NCI-H510A (cell line): ENCODE measurements at places on chromosomes 3 and 15.

GRCh38 chr3:196354132-196354531 lies 15.9 kb upstream of the TM4SF19 start:
- DNase-seq: no peak

DNA sequence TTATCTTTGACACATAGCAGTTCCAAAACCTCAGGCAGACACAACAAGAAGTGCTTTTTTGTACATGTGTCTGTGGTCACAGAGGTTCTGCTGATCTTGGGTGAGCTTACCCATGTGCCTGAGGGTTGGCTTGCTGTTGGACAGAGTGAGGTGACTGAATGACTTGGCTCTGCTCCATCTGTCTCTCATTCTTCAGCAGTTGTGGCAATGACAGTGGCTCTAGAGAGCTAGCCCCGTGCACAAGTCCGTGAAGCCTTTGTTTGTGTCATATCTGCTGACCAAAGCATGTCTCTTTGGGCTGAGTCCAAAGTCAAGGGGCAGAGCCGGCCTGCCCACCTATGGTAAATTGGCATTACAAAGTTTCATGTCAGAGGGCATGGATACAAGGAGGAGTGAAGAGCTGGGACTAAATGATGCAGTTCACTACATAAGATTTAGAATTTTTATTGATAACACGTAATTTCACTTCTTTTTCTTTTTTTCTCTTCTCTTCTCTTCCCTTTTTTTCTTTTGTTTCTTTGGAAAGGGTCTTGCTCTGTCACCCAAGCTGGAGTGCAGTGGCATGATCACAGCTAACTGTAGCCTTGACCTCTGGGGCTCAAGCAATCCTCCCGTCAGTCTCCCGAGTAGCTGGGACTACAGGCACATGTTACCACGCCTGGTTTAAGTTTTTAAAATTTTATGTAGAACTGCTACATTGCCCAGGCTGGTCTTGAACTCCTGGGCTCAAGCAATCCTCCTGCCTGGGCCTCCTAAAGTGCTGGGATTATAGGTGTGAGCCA lies 77.9 kb downstream of the ITPR1 start:
- DNase-seq: no peak

GRCh38 chr15:36645106-36645505 lies 65.7 kb downstream of the CDIN1 start:
- DNase-seq: no peak

DNA sequence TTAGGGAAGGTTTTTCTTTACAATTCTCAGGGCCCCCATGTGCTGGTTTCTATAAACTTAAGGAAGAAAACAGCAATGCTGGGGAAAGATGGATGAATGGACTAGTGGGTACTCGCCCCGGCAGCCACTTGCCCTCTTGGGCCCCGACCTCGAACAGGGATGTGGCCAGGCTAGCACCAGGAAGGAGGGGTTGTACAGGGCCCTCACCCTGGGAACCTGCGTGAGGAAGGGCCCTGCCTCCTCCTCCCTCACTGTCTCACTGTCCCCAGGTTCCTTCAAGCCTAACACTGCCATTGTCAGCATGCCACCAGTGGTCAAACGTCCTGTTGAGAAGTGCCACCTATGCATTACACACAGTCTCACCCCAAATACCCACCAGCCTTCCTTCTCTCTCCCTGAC lies 9.1 kb downstream of the ADAMTS17 start:
- DNase-seq: no peak

GRCh38 chr15:32987067-32987466 lies 207.4 kb downstream of the FMN1 start:
- DNase-seq: no peak

DNA sequence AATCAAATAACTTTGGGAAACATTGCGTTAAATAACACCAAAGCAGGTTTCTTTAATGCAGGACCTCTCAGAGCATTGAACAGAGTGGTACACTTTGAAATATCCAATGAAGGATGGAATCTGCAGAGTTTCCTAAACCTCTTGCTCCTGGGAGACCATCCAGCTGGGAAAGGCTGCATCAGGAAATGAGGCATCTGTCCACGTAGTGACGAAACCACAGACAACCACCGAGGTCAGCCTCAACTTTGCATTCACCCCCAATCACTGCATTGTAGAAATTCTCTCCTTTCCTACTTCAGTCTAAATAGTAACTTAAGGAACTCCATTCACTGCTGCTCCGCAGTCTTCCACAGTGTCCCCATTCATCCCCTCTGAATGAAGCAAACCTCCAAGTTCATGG lies 41.5 kb upstream of the CDV3 start:
- DNase-seq: no peak

- no peak for DNase-seq
Observed at GRCh38 chr3:183044547-183045229, 54.6 kb downstream of the MCCC1 start.

DNA sequence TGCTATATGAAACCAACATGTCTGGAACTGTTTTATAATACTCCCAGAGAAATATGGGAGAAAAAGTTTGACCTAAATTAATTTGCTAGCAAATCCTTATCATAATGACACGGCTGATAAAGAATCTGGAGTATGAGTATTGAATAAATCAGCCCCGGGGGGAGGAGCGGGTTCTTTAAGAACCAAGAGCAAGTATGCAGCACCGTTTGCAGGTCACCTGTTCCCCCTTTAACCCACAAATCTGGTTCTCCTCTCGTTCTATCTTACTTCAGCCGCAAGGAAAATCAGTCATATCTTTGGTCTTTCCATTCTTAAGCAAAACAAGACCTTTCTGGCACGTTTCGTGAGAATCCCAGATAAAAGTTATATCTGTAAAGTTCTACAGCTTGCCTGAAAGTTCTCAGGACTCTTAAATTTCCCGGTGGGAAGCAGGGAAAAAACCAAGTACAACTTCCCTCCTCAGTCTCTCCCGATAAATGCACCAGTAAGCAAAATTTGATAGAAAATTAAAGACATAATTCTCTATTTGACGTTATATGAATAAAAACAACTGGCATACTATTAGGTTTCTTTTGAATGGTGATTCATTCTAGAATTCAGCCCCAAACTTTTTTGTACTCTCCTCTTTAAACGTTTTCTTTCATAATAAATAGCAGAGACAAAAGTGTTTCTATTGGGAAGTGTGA lies 348.6 kb downstream of the ZBBX start:
- DNase-seq: no peak

GRCh38 chr3:29453284-29454001 lies 172.6 kb downstream of the RBMS3 start:
- no peak for DNase-seq

GRCh38 chr3:12470680-12471079 lies 13.6 kb upstream of the TSEN2 start:
- DNase-seq: no peak
